ENCODE measurements at places on chromosomes 16 and 17.

- DNase-seq = no peak
These were observed 5.5 kb upstream of the CDT1 start for GRCh38 chr16:88798073-88798472.

GRCh38 chr17:82424001-82424862 is 5.8 kb upstream of the OGFOD3 start:
- peak; percentile 69 for DNase-seq

DNA sequence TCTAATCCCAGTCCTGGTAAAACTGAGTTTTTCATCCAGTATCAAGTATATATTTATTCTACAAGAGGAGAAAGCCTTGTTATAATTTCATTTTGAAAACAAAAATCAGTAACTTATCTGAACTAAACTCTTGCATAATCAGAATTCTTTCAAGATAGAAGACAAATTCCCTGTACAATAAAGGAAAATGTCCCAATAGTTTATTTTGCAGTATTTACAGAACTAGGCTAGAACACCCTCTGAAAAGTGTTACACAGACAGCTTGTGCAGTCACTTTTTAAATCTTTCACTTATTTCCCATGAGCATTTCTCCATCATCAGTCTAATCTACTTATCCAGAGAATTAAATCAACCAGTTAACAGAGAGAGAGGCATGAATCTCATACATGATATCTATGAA is 48.5 kb downstream of the SPOP start:
- no peak for DNase-seq

DNA sequence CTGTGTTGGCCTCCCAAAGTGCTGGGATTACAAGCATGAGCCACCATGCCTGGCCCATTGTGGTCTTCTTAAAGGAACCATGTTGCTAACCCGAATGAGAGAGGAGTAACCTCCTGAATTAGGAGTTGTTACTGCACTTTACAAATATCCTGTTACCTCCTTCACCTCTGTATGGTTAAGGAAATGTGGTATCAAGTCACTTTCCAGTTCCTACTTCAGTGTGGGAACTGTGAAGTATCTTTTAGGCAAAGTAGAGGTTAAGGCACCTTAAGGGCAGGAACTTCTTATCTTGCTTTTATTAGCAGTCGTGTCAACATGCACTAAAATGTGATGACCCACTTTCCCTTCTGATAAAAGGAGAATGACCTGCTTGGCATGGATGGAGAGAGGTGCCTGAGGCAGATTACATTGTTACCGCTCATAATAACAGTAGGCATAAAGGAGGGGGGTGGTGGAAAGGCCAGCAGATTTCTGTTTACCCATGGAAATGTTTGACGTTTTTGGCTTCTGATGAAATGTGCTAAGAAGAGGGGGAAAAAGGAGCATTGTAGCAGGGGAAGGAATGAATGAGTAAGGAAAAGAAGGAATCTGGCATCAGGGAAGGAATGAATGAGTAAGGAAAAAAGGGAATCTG is 28.5 kb downstream of the FTO start:
- no peak for DNase-seq

DNA sequence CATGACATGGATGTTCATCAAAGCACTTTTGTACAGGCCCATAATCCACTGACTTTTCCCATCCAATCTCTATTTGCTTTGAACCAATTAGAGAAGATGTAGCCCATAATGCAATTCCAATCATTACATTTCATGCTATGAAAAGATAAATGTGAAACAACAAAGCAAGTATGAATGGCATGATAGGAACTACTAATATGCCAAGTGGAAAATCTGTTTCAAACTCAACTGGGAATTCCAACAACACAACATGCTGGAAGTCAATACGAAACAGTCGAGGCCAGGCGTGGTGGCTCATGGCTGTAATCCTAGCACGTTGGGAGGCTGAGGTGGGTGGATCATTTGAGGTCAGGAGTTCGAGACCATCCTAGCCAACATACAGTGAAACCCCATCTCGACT is 39.6 kb upstream of the TMEM97 start:
- DNase-seq = no peak

DNA sequence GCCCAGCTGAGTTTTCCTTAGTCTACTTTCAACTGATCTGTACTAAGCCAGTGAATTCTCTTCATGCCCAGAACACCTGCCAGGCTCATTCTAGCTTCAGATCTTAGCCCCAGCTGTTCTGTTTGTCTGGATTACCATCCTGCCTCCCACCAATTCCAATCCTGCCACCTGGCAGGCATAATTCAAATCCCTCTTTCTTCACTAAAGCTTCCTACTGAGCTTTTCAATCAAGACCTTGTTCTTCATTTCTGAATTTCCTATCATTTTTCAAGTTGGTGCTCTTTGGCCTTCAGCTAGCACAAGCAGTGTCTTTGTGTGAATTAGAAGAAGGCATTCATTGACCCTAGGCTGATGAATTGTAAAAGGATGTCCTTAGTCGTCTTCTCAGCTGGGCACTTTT is 357.6 kb downstream of the UTP18 start:
- no peak for DNase-seq

GRCh38 chr17:47102914-47103313 is 86.2 kb downstream of the CDC27 start:
- no peak for DNase-seq

DNA sequence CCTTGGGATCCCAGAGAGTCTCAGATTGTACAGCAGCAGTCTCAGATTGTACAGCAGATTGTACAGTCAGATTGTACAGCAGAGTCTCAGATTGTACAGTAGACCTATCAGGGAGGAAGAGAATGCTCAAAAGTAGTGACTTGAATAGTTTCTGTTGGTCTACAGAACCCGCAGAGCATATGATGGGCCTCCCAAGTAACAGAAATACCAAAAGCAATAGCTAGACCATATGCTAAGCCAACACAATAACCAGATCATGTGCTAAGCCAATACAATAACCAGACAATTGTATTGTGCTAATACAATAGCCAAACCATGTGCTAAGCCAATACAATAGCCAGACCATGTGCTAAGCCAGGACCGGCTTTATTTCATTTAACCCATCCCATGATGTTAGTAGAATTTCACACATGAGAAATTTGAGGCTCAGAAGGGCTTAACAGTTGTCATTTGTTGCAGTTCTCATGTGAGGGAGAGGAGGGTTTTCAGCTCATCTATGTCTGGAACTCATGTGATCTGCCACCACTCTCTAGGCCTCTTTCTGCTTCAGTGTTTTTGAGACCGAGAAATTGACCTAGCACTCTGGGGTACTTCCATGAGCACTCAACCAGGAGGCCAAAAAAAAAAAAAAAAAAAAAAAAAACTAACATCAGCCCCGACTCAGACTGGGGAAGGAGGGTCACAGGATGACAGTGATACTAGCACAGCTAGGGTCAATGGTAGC is 144.0 kb downstream of the SOX9 start:
- DNase-seq = no peak

DNA sequence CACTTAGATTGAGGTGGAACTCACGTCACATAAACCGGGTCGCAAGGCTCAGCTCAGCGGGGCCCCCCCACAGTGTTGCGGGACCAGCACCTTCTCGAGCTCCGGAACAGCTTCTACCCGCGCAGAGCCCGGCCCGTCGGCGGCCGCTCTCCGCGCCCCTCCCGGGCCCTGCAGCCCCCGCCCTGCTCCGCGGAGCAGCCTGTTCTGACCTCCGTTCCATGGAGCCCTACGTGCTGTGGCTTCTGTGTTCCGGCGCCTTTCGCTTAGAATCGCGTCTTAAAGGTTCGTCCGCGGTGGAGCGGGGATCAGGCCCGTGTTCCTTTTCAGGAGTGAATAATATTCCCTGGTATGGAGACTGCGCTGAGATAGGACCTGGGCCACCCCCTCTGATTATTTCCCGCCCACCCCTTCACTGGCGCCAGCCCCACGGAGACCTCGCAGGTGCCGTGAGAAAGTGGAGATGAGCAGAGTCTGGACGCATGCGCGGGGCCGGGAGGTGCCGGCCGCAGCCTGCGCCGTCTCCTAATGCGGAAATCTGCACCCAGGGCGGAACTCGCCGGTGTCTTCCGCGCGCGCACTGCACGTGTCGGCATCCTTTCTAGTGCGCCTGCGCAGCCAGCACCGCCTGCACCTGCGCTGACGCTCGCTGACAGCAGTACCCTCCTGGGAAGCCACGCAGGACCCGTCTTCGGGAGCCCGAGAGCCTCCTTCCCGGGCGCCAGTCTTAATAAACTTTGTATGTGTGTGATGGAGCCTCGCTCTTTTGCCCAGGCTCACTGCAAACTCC is 30.9 kb downstream of the ZNF778 start:
- DNase-seq = no peak

Measured in GM20000 (cell line).